ENCODE measurements at places on chromosomes 13 and 19. TPM values are rescaled to one million over a fixed set of nuclear protein-coding genes. Genes with fewer than 3 reads are reported as not detected.

DNA sequence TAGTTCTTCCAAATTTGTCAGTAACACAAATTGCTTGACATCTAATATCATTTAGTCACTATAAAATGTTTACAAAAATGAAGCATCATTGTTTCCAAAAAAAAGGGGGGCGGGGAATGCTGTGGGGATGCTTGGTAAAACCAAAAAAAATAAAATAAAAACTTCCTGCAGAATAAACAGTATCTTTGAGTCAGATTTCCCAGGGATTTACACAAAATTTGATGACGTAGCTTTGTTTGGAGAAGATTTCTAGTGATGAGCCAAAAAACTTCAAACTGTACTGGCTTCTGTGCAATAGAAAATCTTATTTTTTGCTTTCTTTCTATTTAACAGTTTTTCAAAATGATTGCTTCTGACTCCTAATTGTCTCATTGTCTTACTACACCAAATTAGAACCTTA, 80.0 kb downstream of the MZT1 start:
- no peak for DNase-seq

GRCh38 chr19:43765109-43765876, 10.5 kb upstream of the SMG9 start:
- DNase-seq: no peak

GRCh38 chr19:10007371-10008183, 2.7 kb downstream of the COL5A3 start:
- DNase-seq: no peak

- no peak for DNase-seq
Observed at GRCh38 chr19:39200066-39200802, 3.5 kb downstream of the NCCRP1 start.

- DNase-seq: no peak
Observed at GRCh38 chr19:459724-460511, 915 bp downstream of the SHC2 start.

GRCh38 chr19:29537601-29538000, 11.8 kb downstream of the VSTM2B start:
- no peak for DNase-seq

GRCh38 chr13:50387051-50387581, 371.9 kb downstream of the KCNRG start:
- DNase-seq: peak; percentile 83

GRCh38 chr19:10418485-10419199, 1.7 kb upstream of the PDE4A start:
- DNase-seq: no peak

DNA sequence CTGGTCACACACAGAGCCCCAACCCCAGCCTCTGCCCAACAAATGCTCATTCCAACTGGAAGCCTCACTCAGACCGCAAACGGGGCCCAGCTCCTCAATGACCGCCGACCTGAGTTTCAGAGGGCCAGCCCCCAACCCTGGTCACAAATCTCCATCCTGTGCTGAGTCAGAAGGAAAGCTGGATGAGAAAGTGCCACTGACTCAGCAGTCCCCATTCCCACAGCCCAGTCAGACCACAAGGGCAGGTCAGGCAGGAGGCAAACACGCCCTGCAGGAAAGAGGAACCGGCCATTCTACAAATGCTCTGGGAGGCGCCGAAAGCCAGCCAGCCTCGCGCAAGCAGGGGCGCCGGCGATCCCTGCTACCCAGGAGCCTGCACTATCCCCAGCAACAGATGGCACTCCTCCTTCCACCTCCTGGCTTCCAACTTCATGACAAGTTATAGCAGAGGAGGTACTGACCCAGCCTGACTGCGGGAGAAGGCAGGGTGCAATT, 14.1 kb upstream of the PRKD2 start:
- DNase-seq: no peak

GRCh38 chr13:20492641-20493040, 33.0 kb downstream of the CRYL1 start:
- DNase-seq: no peak

DNA sequence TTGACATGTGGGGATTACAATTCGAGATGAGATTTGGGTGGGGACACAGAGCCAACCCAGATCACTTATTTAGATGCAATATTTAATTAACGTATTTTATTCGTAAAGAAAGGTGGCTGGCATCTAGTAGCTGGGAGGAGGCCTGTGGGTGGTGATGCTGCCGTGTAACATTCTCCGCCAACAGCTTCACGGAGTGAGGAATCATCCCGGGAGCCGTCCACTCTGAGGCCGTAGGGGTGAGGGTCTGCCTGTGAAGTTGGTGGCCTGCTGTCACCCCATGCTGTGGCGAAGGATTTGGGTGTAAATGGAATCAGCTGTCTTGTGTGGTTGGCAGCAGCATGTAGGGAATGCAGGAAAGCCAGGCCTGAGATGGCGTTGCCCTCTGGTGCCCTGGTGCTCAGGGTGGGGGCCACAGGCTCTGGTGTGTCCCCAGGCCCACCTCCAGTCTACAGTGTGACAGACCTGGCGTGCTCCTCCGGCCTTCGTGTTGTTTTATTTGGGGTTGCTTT, 3.3 kb upstream of the TEX29 start:
- no peak for DNase-seq

- DNase-seq: no peak
Observed at GRCh38 chr13:43489233-43489632, 297.5 kb downstream of the ENOX1 start.

- no peak for DNase-seq
Observed at GRCh38 chr13:21076253-21076652, 14.9 kb upstream of the LATS2 start.

GRCh38 chr19:38979812-38980211, 4.3 kb upstream of the FBXO17 start:
- no peak for DNase-seq

The PSG2 gene
- total RNA-seq: not detected

The B3GNT8 gene
- not detected for total RNA-seq

The POLR2I gene
- 175 TPM for total RNA-seq

The HTR2A gene
- not detected for total RNA-seq

The NEK3 gene
- total RNA-seq: 33.1 TPM

Measured in Karpas-422 (cell line).